ENCODE measurements at places on chromosomes 7 and 10. TPM values are rescaled to one million over a fixed set of nuclear protein-coding genes. Genes with fewer than 3 reads are reported as not detected.

The MKX gene
- total RNA-seq: not detected

The AKR1C2 gene
- not detected for total RNA-seq

DNA sequence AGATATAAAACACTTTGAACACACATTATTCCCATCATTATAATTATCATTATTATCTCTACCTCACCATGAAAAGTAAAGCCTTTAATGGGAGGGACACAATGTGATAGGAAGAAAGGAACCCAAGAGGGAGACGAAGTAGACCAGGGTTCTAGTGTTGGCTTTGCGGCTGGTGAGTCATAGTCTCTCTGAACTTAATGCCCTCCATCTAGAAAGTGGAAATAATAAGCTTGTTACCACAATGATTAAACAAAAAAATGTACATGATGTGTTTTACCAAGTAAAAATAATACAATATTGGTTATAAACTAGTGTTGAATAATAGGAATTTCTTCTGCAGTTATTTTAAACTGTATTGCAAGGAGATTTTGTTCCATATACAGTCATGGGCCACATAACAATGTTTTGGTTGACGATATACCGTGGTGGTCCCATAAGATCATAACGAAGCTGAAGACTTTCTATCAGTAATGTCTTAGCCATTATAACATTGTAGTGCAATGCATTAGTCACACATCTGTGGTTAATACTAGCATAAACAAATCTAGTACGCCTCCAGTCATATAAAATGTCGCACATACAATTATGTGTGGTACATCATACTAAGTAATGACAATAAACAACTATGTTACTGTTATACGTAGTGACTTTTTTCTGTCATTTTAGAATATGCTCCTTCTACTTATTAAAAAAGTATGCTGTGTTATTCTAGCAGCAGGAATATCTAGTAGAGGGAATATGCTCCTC is 450.6 kb upstream of the SORCS1 start:
- DNase-seq: no peak
- H3K4me1 ChIP-seq: no peaks in the 10 kb centered on the region
- H3K27ac ChIP-seq: no peak overlapping the region
- no peak overlapping the region for H3K4me3 ChIP-seq
- H3K36me3 ChIP-seq: no peaks in the 10 kb centered on the region
- no peaks in the 10 kb centered on the region for H3K27me3 ChIP-seq

- no peak overlapping the region for H3K4me3 ChIP-seq
- DNase-seq: no peak
Observed at GRCh38 chr10:34480345-34480744, 334.8 kb downstream of the PARD3 start.

All from naive thymus-derived CD8-positive, alpha-beta T cell (primary cell).